ENCODE measurements at places on chromosomes 4 and X.

GRCh38 chr4:155758481-155759371 is at the start of gene GUCY1B1:
Gene GUCY1B1 (plus strand): TSS chr4:155759021. CDS start chr4:155759141, 120 bp downstream.
- DNase-seq = peak; percentile 32

DNA sequence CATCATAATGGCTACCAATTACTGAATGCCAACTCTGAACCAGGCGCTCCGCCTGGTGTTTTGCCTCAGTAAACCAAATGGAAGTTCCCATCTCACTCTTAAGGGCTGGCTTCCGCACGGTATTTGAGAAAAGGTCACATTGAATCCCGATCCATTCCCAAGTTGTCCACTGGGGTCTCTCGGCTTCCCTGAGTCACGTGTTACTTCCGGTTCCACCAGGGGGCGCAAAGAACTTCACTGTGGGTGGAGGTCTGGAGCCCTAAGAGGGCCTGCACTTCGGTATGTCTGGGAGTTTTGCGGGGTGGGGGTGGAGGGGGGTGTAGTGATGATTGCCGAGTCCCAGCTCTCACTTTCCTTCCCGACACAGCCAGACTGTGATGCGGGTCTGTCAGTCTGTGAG is 13.4 kb upstream of the NHS start:
- DNase-seq = no peak

DNA sequence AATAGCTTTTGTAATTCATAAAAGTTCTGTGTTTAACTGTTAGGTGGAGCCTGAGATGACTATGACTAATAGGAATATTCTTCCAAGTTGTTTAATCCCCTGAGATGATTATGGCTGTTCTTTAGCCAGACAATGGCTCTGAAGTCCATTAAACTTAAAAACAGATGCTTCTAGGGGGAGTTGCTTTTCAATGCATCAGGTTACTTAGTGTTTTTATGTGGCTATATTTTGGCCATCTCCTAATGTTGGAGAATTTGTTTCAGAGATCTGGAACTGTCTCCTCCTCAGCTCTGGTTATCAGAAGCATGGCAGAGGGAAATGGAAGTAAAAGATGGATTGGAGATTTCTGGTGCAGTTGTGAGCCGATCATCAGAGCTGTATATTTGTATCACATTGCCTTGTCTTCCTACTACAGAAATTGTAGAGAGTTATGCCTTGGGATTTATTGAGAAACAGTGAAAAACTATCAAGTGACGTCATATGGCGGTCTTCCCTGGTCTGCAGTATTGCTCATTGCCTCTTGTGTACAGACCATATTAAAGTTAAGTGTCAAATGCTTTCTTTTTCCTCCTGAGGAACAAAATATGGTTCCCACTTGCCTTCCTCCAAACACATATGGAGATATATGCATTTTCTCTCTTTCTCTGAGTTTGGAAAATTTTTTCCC is 29.8 kb downstream of the SGMS2 start:
- no peak for DNase-seq

GRCh38 chr4:79851625-79852304 is 221.3 kb downstream of the ANTXR2 start:
- no peak for DNase-seq

GRCh38 chr4:75668596-75668995 is 4.6 kb downstream of the G3BP2 start:
- DNase-seq = no peak

DNA sequence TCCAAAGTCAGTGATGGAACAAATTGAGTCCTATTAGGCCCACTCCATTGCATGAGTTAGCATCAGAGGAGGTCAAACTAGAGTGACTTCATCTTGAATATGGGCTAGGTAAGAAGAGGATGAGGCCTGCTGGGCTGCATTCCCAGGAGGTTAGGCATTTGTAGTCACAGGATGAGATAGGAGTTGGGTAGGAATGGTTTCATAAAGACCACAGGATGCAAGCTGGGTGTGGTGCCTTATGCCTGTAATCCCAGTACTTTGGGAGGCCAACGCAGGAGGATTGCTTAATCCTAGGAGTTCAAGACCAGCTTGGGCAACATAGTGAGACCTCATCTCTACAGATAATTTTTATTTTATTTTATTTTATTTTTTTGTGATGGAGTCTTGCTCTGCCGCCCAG is 26.8 kb downstream of the PDGFRA start:
- DNase-seq = no peak

GRCh38 chr4:40112027-40112792 is 55.6 kb downstream of the N4BP2 start:
- no peak for DNase-seq

- DNase-seq = no peak
These were observed 229.6 kb upstream of the AGTR2 start for GRCh38 chrX:115940888-115941332.

DNA sequence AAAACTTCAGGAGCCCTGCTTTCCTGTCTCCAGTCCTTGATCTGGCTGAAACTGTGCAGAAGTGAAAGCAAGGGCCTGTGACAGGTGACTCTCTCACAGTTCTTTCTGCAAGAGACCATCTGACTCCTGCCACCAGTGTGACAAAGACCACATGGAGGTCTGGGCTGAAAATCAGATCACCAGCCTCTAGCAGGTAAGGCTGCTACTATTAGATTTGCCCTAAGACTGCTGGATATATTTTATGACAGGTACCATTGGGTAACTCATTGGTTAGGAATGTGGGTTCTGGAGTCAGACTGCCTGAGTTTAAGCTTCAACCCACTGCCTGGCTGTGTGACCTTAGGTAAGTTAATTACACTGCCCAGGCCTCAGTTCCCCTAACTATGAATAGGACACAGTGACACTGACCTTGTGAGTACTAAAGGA is 163.3 kb upstream of the SLC7A11 start:
- no peak for DNase-seq

DNA sequence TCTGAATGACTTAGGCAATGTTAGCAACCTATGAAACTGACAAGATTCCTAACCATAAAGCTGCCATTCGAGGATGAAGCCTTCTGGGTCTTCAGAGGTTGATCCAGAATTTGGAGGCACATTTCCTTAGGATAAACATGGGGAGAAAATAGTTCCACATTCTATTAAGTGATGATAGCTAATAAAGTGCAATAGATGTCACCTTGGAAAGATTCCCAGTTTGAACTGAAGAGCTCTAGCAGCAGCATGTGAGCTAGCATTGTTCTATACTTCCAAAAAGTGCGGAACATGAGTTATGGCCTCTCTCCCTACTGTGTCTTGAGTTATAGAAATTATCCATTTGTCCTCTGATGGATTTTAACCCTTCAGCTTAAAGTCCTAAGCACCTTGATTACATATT is 991.4 kb upstream of the SLIT2 start:
- no peak for DNase-seq

DNA sequence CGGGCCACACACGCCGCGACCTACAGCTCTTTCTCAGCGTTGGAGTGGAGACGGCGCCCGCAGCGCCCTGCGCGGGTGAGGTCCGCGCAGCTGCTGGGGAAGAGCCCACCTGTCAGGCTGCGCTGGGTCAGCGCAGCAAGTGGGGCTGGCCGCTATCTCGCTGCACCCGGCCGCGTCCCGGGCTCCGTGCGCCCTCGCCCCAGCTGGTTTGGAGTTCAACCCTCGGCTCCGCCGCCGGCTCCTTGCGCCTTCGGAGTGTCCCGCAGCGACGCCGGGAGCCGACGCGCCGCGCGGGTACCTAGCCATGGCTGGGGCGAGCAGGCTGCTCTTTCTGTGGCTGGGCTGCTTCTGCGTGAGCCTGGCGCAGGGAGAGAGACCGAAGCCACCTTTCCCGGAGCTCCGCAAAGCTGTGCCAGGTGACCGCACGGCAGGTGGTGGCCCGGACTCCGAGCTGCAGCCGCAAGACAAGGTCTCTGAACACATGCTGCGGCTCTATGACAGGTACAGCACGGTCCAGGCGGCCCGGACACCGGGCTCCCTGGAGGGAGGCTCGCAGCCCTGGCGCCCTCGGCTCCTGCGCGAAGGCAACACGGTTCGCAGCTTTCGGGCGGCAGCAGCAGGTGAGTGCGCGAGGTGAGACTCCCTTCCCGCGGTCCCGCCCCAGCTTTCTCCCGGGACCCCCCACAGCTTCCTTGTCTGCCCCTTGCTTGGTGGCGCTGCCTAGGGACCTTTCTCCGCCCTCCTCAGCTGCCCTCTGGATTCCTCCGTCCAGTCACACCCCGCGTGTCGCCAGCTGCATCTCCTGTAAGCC is 678 bp downstream of the BMP3 start:
- no peak for DNase-seq

DNA sequence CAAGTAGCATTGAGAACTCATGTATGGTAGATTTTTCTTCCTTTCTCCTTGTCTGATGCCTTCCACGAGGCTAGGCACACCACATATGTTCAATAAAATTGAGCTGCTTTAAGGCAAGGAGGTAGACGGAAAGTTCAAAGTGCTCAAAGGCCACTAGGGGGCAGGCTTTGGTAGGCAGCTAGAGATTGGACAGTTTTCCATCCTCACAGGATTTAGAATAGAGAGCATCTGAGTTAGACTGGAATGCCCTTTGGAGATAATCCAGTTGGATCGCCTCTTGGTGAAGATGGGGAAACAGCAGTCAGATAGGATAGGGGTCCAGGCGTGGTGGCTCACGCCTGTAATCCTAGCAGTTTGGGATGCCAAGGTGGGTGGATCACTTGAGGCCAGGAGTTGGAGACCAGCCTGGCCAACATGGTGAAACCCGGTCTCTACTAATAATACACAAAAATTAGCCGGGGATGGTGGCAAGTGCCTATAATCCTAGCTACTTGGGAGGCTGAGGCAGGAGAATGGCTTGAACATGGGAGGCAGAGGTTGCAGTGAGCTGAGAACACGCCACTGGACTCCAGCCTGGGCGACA is 30.4 kb downstream of the ELF4 start:
- no peak for DNase-seq

- no peak for DNase-seq
These were observed 20.8 kb upstream of the HERC5 start for GRCh38 chr4:88435987-88436693.

DNA sequence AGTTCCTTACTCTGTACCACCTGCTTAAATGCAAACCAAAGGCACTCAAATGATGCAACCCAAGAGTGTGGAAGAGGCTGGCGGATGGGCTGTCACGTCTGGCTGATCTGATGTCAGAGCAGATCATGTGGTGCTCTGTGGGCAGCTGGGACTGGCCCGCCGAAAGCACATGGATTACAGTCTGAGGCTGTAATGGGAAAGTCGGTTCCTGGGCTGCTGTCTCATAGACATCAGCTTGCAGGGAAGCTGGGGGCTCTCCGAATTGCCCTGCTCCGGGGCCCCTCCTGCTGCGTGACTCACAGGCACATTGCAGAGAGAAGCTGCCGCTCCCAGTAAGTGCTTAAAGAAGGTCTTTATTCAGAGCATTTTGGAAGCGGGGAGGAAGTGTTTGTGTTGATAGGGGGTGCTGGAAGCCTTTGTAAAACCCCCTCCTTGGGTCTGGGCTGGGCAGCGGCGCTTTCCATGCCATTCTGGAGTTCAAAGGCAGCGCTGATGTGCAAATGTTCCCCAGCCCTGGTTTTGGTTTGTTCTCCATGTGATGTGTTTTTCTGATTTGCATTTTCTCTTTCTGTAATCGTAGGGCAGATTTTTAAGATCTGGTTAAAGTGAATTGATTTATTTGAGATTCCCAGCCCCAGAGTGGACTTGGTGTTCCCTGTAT is 181.1 kb downstream of the LARP7 start:
- DNase-seq = no peak

DNA sequence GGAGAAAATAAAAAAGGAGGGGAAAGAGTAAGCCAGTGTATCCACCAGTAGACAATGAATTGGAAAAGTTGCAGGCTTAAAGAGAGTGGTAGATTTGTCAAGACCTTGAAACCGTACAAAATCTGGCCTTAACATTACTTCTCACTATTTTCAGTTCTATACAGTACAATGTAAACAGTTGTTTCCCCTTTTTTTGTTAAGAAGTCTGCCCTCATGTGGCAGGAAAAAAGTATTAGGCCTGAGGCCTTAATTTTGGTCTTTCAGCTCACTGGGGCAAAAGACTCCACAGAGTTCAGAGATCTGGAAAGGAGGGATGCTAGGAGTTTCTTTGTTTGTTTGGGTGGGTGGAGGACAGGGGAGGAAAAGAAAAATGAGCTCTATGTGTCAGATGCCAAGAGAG is 92.8 kb upstream of the CCDC160 start:
- DNase-seq = no peak

DNA sequence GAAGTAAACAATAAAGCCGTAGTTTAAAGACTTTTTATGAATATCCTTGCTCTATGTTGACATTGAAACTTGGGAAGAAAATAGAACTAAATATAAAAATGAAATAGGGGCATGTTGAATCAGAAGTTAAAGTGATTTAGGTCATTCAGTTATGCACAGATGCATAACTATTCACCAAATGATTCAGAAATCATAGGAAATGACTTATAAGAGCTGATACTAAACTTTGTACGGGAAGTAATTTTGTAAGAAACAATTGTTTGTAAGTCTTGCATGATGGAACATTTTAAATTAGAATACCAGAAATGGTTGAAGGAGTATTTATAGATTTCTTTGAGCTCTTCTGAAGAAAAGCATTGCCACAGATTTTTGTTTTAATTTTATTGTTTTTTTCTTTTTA is 246.5 kb downstream of the CPE start:
- no peak for DNase-seq
